ENCODE measurements at places on chromosomes 12 and 14. TPM values are rescaled to one million over a fixed set of nuclear protein-coding genes. Genes with fewer than 3 reads are reported as not detected.

GRCh38 chr12:115811929-115812328 lies 465.6 kb downstream of the MED13L start:
- DNase-seq, result no peak

GRCh38 chr14:66425402-66425801 lies 60.8 kb upstream of the CCDC196 start:
- no peak for DNase-seq

DNA sequence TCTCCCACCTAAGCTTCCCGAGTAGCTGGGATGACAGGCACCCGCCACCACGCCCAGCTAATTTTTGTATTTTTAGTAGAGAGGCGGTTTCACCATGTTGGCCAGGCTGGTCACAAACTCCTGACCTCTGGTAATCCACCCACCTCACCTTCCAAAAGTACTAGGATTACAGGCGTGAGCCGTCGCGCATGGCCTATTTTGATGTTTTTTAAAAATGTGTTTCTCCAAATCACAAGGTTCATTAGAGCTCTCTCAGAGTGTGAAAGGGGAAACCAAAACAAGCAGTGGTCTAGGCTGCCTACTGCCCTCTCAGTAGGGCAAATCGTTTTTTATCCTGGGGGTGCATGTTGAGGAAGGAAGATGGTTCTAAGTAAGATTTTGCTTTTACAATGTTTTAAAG lies 211.5 kb downstream of the PIK3C2G start:
- no peak for DNase-seq

GRCh38 chr12:121467638-121468498 lies 68.0 kb downstream of the RNF34 start:
- no peak for DNase-seq

GRCh38 chr12:114926341-114926740 lies 242.4 kb upstream of the TBX3 start:
- no peak for DNase-seq

DNA sequence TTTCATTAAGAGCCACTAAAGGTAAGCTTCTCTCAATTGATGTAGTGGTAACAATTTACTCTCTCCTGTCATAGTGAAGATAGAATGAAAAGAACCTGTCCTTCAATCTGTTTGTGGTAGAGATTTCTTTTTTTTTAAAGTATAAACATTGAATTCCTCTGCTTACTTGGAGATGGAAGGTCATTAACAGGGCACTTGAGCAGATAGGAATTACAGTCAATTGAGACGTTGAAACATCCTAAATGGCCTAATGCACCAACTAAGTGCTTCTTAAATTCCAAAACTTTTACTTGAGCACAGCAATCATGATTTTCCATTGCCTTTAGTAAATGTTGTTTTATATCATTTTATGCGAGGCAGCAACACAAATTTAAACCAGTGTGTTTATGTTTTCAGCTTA lies 241.4 kb downstream of the FOXG1 start:
- DNase-seq, result no peak

DNA sequence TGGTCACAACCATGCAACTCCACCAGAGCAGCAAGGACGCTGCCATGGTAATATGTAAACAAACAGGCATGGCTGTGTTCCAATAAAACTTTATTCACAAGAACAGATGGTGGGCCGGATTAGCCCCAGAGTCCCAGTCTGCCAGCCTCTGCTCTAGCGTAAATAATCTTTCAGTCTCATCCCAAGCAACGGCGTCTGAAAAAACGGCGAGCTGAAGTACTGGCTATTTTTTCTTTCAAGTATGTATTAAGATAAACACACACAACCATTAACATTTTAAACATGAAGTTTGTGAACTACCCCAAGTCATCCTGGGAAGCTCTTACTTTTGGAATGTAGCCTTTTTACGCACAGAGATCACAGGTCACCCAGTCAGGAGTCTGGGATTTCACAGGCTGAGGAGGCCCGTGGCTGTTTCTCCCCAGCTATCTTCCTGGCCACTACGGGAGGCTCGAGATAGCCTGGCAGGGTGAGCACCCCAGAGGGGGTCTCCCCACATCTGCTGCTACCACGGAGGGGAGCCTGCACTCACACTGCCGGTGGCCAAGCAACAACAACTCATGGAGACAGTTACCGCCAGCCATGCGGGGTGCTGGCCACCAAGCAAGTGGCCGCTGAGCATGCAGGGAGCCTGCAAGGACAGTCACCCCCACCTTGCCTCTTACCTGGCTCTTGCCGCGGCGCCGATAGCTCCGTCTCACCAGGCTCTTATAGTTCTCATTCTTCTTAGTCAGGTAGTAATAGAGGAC lies 124.6 kb downstream of the RFLNA start:
- no peak for DNase-seq

GRCh38 chr14:101834800-101835547 lies 73.5 kb downstream of the PPP2R5C start:
- no peak for DNase-seq

GRCh38 chr12:26473291-26473690 lies 277.9 kb downstream of the SSPN start:
- no peak for DNase-seq

DNA sequence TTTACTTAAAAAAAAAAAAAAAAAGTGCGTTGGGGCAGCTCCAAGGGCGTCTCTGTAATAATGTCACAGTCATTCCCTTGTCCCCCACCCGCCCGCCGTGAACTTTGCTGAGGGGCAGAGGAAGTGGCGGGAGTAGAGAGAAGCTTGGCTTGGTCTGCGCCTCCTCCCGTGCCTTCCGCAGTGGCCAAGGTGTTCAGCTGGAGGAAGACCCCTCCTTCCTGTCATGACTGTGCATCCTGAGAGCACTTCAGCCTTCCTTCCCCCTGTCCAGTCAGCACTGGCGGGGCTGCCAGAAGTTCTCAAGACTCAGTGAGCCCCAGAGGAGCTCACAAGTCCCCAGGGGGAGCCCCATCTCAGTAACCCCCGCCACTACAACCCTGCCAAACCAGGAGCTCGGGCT lies 32.2 kb downstream of the AACS start:
- DNase-seq, result no peak

DNA sequence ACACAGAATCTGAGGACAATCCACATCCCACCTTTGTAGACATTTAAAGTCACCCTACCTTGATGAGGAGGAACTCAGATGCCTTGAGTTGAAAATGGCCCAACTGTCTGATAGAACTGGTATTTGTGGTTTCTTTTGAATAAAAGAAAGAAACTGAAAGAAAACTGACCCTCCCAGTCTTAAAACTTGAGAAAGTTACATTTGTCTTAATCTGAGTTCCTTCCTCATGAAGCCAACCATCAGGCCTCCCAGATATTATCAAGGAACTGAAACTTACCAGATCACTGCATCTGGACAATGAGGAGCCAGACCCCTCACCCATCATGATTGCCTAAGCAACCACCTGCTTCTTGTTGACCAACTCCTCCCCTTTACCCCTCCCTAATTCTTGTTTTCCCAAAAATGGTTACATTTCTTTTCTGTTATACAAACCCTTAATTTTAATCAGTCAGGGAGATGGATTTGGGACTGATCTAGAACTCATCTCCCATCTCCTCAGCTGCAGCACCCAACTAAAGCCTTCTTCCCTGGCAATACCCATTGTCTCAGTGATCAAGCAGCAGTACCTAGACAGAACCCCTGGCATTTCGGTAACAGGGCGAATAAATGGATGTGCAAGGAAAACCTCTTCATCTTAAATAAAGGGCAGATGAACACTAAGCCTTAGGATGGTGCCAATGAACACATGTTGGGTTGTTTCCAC lies 72.0 kb upstream of the RESF1 start:
- no peak for DNase-seq

DNA sequence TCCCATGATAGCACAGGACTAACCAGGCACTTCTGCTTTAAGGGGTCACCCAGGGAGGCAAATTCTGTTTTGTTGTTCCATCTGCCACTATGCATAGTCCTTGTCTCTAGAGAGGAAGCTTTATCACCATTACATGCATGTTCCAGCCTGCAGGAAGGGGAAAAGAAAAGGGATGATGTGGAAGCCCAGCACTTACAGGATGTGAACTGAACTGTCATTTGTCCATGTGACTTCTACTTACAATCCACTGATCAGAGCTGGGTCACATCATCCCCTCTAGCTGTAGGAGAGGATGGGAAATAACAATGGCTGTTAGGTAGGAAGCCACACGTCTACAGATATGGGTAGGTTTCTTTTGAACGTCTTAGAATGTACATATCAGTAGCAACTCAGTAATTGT lies 203.1 kb downstream of the PTPRO start:
- no peak for DNase-seq

DNA sequence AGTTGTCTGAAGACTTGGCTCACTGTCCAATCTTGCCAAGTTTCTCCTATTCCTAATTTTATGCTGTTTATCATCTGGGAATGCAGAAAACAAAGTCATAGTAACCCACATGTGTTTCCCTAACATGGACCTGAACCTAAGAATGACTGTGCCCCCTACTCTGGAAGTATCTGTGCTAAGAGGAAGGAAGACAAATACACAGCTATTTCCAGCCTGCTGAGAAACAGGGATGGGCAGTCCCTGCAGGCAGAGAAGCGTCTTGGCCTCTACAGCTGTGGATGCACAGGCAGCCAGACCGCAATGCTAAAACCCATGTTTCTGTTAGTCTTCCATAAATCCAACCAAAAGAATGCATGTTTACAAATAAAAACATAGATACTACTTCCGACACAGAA lies 56.2 kb downstream of the DUSP16 start:
- no peak for DNase-seq

The NOC4L gene
- 14.9 TPM for polyA plus RNA-seq

The ACSM4 gene
- not detected for polyA plus RNA-seq

The IL22 gene
- polyA plus RNA-seq, result not detected

The PLBD1 gene
- polyA plus RNA-seq, result 34.8 TPM

The PLEK2 gene
- polyA plus RNA-seq, result 6.4 TPM

The EMP1 gene
- 116 TPM for polyA plus RNA-seq

The ATP6V1D gene
- 99.7 TPM for polyA plus RNA-seq
